H1 (cell line): ENCODE measurements at places on chromosomes 2 and 18.

DNA sequence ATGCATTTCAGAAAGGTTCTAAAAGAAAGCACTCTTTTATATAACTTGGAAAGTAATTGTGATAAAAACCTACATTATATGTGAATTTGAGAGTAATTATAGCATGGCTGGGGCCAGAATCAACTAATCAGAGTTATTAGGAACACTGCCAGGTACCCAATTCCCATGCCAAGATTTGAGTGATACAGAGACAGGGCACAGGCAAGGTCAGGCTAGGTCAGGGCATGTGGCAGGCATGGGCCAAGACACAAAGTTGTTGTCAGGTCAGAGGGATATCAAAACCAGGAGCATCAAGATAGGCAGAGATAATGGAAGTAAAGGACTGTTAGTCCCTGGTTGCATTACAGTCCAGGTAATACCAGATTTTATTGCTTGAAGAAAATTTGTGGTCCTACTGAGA is 87.4 kb downstream of the MYO3B start:
- no peak for DNase-seq

DNA sequence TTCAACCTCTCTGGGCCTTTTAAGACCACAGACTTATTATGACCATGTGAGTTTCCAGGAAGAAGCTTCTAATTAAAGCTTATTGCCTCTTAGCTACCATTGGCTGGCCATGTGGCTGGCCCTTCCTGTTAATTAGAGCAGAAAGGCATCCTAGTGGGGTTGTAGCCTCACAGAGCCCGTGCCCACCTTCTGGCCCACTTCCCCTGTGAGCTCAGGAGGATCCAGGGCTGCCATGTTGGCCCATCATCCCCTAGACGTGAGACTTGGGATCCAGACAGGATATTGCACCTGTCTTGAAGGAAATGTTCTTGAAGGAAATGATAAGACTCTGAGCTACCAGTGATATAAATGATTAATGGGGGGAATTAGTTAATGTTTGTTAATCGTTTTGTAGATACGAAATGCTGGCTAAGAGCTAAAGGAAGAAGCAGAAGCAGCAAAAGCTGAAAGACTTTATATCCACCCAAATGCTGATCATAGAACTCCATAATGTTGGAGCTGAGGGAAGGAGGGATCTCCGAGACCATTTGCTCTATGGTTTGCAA is 255.4 kb downstream of the CLIP4 start:
- DNase-seq = no peak

DNA sequence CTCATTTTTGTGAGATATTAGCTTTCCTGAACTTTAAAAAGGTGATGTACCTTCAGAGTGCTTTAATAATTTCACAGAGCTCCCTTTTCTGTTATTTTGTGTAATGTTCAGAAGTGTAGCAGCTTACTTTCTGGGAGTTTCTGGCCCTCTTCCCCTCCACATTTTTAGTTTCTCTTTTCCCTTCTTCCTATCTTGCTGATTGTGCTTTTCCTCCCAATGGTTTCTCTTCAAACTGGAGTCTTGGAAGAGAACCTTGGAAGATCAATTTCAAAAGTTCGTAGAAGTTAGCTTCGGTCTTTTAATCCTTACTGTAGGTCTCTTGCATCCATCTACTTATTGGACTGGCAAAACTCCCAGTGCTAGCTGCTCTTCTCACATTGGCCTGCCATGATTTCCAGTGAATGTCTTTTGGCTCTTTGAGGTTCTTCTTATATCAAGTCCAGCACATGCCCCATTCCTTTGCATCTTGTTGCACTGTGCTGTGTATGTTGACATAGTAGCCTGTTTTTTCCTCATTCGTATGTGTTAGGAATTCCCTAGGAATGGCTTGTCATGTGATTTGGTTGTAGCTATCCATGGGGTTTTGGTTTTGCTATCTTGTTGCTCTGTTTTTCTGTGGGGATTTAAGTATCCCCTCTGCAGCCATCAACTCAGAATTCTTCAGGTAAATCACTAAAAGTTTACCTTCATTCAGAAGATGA is 7.8 kb downstream of the CCNT2 start:
- no peak for DNase-seq

DNA sequence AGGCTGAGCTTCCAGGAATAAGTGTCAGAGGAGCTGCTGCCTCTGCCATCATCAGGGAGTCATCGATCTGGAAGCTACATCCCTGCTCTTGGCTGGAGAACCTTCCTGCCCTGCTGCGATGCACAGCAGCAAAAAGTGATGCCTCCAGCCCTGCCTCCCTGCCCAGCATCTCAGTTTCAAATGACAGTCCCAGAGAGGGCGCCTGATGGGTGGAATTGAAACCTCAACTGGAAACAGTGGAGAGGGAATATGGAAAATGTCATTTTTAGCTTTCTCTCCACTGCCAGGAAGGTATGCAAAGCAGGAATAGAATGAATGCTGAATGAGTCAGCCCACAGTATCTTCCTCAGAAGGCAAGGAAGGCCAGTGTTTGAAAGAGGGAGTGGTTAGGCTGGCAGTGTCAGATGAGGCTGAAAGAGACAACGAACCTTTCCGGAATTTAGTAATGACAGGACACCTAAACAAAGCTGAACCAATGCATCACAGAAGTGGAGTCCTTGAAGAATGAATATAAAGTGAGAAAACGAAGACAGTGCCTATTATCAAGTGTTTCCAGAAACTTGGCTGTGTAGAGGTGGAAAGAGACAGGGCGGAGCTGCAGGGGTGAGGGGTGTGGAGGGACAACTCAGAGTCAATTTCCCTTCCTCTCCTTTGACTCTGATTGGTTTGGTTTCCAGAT is 153.9 kb upstream of the NDUFV2 start:
- no peak for DNase-seq

- no peak for DNase-seq
Observed at GRCh38 chr2:20198796-20199632, 25.9 kb downstream of the SDC1 start.

GRCh38 chr2:207236156-207236935 is 70.6 kb upstream of the KLF7 start:
- DNase-seq = no peak

GRCh38 chr2:235390108-235390815 is 103.6 kb upstream of the AGAP1 start:
- no peak for DNase-seq

DNA sequence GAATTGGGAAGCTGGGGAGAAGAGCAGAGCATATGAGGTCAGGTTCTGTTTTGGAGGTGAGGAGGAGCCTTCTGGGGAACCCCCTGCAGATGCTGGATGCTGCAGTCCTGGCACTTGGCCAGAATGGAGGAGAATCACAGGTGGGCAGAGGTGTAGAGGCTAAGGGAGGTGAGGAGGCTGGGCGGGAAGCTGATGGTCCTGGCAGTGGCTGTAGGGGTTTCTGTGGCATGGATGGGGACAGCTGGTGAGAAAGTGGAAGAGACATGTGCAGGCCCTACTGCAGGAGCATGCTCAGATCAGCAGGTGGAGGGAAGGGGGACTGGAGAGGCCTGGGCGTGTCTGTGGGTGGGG is 101.3 kb downstream of the DYSF start:
- DNase-seq = no peak

DNA sequence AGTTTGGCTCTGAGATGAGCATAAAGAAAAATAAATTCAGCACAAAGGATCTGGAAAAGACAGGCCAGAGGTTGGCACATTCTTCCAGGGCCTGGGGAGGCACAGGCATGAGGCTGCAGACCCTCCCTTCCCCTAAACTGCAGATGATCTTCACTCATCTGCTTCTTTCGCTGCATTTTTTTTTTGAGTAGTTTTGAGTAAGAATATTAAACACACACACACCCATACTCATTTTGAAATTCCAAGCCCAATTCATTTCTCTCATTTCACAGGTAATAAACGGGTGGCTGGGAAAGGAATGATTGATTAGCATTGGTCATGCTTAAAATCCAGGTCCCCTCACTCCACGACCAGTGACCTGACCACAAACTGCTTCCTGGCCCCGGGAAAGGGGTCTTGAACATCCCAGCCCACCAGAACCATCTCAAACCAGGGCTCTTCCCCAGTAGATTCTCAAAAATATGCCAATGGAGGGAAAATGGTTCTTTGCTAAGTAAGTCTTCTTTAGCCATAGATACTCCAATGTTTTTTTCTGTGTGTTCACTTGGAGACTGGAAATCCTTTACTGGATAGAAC is 219.6 kb downstream of the ANAPC1 start:
- DNase-seq = no peak

DNA sequence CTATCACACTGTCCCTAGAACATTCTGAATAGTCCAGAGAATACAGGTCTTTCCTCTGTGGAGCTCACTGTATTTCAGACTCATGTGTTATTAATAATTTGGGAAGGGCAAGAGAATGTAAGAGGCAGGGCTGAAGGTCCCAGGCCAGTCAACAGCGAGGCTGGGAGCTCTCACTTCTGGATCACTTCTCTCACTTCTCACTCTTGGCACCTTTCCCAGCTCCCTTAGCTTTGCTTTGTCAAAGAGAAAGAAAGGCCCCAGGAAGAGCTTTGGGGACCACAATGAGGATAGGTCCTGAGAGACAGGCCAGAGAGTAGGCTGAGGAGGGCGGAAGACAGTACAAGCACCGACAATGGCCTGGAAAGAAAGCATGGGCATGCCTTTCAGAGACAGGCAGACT is 11.2 kb downstream of the EFR3B start:
- no peak for DNase-seq

DNA sequence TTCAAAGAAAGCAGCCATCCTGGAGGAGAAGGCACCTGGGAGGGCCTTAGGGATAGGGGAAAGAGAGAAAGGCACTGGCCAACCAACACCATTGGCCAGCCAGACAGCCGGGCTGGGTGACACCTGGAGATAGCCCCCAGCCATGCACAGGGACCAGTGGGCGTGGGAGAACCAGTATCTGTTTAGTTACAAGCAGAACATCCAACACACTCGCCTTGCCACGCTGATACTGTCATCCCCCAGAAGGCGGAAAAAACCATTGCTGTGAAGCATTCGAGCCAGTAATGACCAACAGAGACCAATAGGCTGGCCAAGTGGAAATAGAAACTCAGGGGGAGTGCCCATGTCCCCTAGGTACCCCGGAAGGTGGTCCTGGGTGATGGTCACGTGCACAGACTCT is 15.5 kb downstream of the ASPRV1 start:
- DNase-seq = no peak

- no peak for DNase-seq
Observed at GRCh38 chr2:152648336-152648735, 68.9 kb downstream of the PRPF40A start.

GRCh38 chr2:96120091-96120720 is 3.8 kb upstream of the ADRA2B start:
- no peak for DNase-seq

DNA sequence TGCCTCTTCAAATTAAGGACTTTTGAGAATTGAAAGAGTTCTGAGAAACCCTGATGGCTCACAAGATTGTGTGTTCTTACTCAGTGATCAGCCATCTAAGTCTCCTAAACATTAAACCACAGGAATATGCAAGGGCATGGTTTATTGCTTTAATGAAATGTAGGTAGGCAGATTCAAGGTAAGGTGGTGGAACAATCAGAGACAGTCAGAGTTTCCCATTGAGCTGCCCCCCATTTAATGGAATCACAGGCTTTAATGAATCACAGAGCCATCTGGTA is 107.8 kb upstream of the LRATD1 start:
- DNase-seq = no peak

DNA sequence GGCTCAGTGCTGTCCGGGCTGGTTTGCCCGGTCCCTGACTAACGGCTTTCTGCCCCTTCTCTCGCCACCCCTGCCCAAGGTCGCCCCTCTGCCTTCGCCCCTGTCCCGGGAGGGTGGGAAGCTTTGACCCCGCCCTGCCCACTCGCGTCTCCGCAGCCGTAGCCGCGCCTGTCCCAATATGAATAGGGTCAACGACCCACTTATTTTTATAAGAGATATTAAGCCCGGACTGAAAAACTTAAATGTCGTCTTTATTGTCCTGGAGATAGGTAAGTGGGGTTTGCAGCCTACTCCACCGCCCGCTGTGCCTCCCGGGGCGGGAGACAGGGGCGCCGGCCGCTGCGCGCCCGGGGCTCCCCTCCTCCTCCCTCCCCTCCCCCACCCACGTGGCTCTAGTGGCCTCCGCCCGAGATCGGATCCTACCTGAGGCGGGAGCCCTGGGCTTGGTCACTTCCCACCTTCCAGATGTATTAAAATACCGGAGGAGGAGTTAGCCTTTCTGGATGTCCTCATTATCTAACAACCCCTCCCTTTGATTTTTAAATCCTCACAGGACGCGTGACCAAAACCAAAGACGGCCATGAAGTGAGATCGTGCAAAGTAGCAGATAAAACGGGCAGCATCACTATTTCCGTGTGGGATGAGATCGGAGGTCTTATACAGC is 633 bp downstream of the NABP1 start:
- DNase-seq = peak; percentile 55

GRCh38 chr2:3626118-3626811 is 31.4 kb downstream of the COLEC11 start:
- no peak for DNase-seq

DNA sequence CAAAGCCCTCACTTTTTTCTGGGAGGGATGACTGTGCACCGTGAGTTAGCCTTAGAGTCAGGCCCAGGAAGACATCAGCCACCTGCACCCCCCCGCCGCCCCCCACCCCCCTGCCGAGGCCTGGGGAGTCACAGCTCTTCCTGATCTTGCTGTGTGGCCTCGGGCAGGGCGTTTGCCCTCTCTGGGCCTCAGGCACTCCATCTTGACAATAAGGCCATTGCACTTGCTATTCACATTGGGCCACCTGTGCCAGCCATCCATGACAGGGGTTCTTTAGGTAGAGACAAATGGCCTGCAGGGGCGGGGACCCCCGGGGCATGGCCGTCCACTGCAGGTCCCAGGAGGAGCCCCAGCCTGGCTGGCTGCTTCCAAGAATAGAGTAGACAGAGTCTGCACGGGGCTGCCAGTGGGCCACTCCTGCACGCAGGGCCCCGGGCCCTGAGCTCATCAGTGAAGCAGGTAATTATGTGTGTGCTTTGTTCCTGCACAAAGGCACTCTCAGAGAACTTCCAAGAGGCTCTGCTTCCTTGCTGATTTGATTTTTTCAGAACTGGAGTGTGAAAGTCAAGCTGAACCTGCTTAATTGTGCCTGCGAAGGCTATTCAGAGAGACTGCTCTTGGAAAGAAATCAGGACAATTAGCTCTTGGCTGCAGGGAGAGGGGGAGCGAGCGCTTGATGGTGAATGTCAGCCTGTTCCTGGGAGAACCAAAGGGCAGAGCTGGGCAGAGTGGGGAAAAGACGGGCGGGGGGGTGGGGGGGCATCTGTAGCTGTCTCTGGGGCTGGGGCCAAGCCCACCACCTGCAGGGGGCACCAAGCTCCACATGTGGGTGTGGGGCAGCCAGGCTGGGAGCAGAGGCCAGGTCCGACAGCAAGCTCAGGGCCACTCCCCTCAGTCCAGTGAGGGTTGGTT is 40.3 kb downstream of the RRM2 start:
- no peak for DNase-seq

GRCh38 chr2:164053021-164053420 is 317.2 kb upstream of the FIGN start:
- DNase-seq = no peak

DNA sequence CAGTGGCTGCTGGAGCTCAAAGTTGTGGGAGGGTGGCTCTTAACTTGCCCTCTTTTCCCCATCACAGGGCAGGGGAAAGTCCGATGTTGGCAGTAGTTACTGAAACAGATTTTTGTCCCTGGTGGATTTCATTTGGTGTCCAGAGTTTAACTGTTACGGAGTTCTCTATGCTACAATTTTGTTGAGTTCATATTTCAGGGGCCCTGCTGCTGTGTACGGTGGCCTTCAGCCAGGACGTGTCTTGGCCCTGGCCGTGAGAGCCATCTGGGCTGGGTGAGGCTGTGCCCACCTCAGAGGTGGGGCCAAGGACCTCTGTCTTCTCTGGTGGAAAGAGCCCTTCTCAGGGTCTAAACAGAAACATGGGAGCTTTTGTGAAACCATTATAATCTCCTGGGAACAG is 67.4 kb downstream of the SH3YL1 start:
- DNase-seq = no peak
